ENCODE measurements at places on chromosomes 11 and 22.

- DNase-seq, result no peak
These were observed 21.7 kb downstream of the SLC35F2 start for GRCh38 chr11:107836851-107837250.

GRCh38 chr11:128757235-128757711 is 63.4 kb downstream of the FLI1 start:
- no peak for DNase-seq

DNA sequence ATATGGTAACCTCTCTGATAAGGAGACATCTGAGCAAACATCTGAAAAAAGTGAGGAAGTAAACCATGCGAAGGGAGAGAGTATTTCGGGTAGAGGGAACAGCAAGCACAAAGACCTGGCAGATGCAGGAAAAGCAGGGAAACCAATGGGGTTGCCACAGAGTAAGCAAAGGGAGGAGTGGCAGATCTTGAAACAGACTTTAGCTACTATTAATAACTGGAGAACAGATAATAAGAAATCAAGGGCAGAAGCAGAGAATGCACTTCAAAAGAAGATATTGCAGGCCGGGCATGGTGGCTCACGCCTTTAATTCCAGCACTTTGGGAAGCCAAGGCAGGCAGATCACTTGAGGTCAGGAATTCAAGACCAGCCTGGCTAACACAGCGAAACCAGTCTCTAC is 18.1 kb downstream of the MRTFA start:
- DNase-seq, result no peak

- DNase-seq, result peak; percentile 97
These were observed 81.7 kb upstream of the PRR5 start for GRCh38 chr22:44620129-44620840.

GRCh38 chr11:122205036-122205435 is 89.0 kb upstream of the BLID start:
- no peak for DNase-seq

GRCh38 chr11:12137005-12137690 is 26.8 kb downstream of the MICAL2 start:
- no peak for DNase-seq

DNA sequence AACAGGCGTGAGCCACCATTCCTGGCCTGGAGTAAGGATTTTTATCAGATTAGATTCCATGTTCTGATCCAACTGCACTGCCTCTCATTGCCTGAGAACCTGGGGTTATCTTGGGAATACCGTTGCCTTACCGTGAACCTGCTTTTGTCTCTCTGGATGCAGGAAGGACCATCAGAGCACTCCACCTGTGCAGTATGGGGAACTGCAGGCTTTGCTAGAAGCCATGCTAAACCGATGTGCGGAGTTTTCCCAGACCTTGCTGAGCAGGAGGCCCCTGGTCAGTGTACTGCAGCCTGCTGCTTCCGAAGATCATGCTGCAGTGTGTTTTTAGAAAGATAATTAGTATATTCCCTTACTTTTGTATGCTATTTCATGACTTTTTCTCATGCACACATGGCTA is 43.6 kb downstream of the MEI1 start:
- DNase-seq, result no peak

DNA sequence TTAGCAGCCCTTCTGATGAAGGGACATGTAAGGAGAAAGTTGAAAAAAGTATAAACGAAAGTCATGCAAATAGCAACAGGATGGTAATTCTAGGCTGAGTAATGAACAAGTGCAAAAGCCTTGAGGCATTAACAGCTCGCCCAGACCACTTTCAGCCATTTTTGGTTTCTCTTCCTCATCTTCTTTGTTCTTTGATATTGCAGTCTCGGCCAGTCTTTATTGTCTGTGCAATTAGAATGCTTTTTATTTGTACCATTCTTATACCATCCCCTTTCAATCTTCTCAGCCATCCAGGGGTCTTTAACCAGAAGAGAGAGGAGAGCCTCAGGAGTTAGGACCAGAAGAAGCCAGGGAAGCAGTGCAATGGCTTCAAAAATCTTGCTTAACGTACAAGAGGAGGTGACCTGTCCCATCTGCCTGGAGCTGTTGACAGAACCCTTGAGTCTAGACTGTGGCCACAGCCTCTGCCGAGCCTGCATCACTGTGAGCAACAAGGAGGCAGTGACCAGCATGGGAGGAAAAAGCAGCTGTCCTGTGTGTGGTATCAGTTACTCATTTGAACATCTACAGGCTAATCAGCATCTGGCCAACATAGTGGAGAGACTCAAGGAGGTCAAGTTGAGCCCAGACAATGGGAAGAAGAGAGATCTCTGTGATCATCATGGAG is 7.3 kb downstream of the TRIM34 start:
- DNase-seq, result no peak

GRCh38 chr11:9089061-9089460 is 2.3 kb downstream of the SCUBE2 start:
- no peak for DNase-seq

DNA sequence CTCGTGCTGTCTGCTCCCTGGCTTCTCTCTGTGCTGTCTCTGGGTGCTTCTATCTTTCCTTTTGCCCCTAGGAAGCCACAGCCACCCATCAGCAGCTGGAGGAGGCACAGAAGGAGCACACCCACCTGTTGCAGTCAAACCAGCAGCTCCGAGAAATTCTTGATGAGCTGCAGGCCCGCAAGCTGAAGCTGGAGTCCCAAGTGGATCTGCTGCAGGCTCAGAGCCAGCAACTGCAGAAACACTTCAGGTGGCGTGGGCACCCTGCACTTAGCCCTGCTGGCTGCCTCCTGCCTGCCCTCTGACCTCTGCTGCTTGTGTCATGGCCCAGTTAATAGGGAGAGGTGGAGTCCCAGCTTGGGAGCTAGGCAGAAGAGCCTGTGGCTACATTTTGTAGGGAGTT is 67.8 kb downstream of the CEP164 start:
- no peak for DNase-seq

DNA sequence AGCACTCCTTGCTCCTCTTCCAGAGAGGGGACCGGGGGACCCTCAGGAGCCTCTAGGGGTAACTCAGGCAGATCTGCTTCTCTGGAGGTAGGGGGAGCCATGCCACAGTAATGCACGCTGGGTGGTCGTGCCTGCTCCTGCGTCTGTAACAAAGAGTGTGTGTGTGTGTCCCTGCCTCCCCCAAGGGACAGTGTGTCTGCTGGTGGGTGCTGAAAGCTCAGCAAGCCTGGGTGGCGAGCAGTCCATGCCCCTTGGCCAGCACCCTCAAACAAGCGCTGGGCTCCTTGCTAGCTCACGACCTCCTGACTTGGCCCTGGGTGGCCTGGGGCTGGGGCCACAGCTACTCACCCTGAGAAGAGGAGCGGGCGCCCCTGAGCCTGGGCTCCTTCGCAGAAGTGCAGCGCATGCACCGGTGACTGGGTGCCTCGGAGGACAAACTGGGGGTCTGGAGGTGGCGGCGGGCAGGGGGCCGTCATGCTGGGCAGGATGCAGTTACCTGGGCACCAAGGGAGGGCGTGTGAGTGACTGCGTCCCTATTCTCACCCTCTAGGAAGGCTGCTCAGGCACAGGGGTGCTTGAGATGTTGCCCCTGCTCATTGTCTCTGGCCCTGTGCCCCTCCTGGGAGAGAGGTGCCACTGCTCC is 33.7 kb downstream of the GNB1L start:
- DNase-seq, result no peak

DNA sequence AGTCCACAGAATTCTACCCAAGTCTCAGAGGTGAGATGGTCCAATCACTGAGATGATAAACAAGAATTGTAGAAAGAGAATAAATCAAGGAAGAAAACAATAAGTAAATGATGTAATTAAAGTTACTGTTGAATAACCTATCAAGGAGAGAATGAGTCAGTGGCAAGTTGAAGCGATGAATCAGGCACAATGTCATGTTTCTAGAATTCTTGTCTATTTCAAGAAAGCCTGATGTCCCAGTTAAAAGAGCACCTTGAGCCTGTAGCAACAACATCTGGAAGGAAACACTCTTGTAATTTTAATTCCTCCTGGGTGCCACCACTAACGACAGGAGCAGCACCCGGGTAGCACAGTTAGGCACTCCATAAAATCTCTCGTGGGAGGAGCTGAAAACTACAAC is 67.9 kb upstream of the SLC35C1 start:
- DNase-seq, result no peak

DNA sequence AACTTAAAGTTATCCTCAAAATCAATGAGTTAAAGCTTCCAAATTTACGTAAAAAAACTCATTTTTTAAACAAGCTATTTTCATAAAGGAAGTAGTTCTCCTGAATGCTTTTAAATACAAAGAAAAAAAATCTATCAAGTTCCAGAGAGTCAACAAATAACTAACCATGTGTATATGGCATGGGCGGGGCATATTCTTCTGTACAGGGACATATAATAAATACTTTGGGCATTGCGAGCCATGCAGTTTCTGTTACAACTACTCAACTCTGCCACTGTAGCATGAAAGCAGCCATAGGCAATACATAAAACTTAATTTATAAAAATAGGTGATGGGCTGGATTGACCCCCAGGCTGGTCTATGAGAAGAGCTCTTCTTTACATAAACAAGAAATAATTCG is 57.8 kb downstream of the BTBD10 start:
- no peak for DNase-seq

GRCh38 chr11:11267312-11267711 is 85.7 kb downstream of the CSNK2A3 start:
- DNase-seq, result no peak

DNA sequence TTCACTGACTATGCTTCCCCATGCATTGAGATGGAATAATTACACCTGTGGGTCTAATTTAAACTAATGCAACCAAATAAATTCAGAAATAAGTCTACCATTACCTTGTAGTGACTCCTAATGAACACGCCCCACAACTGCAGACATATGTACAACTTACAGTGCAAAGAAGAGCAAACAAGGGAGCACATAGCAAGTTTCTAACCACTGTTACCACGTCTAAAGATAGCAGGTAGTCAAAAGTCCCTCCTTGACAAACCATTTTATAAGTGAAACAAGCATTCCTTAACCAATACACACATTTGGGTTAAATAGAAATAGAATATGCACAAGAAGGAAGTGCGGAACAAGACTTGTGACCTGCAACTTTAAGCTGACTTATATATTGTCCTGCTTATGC is 20.6 kb downstream of the PHF21A start:
- DNase-seq, result no peak

- no peak for DNase-seq
These were observed 8.8 kb upstream of the MB start for GRCh38 chr22:35625763-35626432.

DNA sequence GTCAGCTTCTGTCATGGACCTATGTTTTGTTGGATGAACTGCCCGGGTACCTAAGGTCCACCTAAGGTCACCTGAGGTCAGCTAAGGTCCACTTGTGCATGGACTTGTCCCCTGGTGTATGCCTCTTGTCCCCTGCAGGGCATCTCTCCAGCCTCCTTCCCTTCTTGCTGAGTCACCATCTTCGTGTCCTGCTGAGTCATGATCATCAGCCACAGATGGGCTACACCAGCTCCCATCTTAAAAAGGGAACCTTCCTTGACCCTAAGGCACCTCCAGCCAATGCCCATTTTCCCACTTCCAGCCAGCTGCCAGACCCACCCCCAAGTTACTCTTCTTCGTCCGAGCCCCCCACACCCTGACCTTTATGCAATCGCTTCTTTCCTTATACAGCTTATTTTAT is 544.9 kb downstream of the TBC1D22A start:
- DNase-seq, result no peak

DNA sequence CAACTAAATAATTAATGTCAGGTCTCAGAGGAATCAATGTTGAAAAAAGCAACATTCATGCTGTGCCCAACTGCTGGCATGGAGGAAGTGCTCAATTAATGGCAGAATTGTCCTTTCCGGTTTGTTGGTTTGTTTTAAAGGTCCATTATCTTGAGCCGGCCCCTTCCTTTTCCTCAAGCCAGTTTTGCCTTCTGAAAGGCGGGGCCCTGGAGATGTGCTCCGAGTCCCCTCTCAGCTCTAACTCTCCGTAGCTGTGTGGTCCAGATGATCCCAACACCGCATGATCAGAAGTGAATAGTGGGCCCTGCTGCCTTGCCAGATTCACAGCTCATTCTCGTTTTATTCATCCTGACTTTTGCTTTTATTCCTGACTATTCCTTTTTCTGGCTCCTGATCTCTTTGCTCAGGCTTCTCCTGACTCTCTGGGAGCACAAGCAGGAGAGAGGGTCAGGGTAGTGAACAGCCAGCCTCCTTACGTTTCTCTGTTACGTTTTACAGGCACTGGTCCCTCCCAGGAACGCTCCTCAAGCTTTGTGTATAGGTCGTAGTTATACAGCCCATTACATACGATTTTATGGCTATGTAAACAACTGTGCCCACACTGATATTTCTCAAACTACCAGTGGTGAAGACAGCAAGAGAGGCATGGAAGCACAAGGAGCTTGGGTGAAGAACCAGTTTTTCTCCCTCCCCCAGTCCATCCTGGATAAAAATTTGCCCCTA is 265.9 kb downstream of the LARGE1 start:
- DNase-seq, result no peak

GRCh38 chr11:76859708-76860227 is 950 bp upstream of the ACER3 start:
- DNase-seq, result no peak

DNA sequence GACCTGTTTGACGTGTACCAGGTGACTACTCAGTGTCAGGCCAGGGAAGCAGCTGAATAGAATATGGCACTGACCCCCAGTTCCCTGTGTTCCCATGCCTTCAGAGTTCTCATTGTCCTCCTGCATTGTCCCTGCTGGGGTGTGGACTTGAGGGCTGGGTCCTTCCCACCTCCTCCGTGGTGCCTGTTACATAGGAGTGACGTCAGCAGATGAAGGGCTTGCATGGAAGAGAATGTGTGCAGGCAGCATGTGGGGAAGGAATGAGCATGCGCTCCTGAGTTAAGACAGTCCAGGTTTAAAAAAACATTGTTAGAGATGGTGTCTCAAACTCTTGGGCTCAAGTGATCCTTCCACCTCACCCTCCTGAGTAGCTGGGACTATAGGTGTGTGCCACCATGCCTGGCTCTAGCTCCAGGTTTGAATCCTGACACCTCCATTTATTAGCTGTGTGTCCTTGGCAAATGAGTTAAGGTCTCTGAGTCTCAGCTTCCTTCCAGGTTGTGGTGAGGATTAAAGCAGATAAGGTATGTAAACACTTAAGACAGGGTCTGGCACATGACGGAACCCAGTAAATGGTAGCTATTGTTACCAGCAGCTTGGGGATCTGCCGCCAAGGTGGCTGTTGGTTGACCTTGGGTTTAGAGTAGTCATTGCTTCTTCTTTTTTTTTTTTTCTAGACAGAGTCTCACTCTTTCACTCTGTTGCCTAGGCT is 7.5 kb upstream of the SOX10 start:
- DNase-seq, result no peak

- peak; percentile 18 for DNase-seq
These were observed 25.4 kb downstream of the MMP20 start for GRCh38 chr11:102599642-102600261.

GRCh38 chr11:66334605-66335442 is 1.4 kb downstream of the RIN1 start:
- DNase-seq, result no peak
